ENCODE measurements at places on chromosomes 11 and 22.

GRCh38 chr11:8731647-8732323, 49.2 kb downstream of the RPL27A start:
- no peak for DNase-seq

GRCh38 chr22:46432164-46433068, 96.9 kb downstream of the TRMU start:
- no peak for DNase-seq

- DNase-seq: no peak
These were observed 60.2 kb downstream of the ENDOD1 start for GRCh38 chr11:95149651-95150364.

DNA sequence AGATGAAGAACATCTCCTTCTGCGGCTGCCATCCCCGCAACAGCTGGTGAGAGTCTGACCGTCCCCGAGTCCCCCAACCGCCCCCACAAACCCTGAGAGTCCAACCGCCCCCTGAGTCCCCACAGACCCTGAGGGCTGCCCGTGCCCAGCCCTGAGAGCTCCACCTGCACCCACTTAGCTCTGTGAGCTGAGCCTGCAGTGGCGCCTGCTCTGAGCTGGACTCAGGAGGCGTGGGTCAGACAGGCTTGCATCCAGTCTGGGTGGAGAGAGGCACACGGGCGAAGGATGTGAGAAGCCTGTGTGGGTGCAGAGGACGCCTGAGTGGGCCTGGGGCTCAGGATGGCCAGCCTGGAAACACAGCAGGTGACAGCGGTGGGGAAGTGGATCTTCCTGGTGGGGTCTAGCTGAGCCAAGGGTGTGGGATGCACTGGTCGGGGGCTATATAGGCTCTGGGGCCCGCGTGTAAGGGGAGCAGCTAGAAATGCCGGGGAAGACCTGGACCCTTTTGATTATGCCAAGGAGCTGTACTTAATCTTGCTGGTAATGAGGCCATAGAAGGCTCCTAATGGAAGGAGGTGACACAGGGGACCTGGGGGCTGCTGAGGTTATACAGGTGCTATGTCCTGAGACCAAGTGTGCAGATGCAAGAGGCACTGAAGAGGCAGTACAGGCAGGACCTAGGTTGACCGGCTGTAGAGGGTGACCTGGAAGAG, 6.5 kb downstream of the MAPK8IP2 start:
- DNase-seq: no peak

- no peak for DNase-seq
These were observed 93.0 kb downstream of the SWAP70 start for GRCh38 chr11:9756878-9757277.

DNA sequence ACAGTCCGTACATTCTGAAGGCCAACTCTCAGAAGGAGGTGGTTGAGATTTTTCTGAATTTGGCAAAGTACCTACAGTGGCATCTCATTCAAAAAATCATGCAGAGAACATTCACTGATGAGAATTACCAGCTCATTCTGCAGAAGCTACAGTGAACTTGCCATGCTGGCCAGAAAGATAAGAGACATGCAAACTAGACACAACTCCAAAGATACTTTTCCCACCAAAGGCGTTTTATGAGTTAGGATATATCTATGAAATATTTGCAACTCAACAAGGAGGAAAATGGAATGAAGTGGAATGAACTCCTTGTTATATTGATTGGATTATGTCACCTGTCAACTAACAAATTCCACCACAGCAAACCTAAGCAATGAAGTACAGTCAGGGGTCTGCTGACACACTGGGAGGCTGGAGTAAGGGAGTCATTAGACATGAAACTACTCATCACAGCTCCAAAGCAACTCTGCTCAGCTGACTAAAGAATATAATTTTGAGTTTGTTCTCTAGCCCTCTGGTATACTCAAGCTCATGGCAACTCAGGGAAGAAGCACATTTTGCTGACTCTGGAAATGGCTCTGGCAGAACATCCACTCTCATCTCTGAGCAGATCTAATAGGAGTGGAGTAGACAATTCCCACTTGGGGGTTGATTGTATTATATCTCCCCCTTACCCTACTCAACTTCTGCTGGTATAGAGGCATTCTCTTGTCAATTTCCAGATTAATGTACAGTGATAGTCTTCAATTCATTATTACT, 22.9 kb downstream of the MAML2 start:
- DNase-seq: no peak

DNA sequence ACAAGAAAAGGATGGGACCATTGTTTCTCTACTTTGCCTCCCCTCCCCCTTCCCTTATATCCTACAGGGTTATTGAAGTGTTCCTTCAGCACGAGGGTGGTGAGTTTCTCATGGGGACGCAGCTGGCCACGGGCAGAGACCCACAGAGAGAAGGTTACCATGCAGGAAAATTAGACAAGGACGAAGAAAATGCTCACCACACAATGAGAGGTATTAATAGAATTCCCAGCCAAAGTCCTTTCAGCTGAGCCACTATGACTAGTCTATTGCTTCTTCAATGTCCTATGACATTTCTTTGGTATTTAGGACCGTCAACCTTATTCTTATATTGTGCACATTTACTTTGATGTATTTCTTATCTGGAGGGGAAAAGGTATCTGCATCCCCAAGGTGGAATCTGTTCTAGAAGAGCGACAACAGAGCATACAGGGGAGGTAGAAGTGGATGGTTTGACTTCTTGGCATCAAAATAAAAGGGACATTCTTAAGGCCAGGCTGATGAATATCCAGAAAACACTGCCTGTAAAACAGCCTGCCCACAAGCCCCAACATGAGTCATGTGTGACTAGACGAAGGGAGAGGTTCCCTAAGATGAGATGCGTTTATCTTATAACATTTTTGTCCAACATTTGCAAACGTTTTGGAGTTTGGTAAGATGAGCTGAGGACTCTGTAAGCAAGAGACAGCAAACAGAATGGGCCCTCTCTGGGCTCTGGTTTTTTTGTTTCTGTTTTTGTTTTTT, 209.8 kb upstream of the NARS2 start:
- no peak for DNase-seq

DNA sequence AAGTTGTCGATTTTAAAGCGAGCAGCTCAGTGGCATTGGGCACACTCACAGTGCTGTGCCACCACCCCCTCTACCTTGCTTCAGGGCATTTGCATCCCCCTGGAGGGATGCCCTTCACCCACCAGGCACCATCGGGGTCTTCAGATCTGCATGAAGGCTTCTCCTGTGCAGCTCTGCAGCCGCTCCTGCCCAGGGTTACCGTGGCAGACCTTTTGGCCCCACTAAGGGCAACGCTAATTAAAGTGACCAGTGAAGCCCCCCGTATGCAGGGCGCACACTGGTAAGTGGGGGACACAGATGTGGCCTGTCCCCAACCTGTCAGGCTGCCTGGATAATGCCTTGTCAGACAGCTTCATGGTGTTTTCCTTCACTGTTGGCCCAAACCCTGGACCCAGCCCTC, 1117.7 kb downstream of the BRD1 start:
- no peak for DNase-seq

GRCh38 chr11:116842909-116843308, 5.5 kb upstream of the APOA1 start:
- no peak for DNase-seq
